NCI-H2171 treated with DMSO at 0.1 percent for 48 hours (cell line): ENCODE measurements at places on chromosomes 6 and 20.

DNA sequence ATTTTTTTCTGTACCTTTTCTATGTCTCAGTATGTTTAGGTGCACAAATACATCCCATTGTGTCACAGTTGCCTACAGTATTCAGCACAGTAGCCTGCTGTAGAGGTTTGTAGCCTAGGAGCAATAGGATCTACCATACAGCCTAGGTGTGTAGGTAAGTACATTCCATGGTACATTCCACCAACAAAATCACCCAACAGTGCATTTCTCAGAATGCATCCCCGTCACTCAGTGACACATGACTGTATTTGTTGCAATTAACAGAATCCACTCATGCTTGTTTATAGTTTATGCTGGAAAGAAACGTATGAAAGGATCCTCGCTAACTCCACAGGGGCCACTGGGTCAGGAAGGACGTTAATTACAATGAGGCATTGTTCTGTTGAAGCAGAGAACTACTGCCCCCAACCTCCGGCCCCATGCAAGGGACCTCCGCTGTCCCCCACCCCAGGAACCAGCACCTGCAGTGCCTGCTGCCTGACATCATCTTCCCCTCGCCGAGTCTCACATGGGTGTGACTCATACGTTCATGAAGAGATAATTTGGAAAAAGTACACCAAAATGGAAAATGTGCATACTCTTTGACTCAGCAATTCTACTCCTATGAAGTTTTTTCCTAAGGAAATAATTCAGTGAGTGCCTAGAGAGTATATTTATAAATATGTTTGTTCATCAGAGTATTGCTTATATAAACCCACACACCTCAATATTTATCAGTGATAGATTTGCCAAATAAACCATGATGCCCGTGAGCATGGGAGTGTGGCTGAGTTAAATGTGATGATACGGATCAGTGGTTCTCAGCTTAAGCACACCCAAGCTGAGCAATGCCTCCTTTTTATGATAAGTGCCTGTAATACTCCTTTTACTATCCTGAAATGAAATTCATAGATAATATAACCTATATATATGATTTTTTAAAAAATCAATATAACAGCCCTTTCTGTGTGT, 156.4 kb upstream of the ECI2 start:
- DNase-seq = no peak

DNA sequence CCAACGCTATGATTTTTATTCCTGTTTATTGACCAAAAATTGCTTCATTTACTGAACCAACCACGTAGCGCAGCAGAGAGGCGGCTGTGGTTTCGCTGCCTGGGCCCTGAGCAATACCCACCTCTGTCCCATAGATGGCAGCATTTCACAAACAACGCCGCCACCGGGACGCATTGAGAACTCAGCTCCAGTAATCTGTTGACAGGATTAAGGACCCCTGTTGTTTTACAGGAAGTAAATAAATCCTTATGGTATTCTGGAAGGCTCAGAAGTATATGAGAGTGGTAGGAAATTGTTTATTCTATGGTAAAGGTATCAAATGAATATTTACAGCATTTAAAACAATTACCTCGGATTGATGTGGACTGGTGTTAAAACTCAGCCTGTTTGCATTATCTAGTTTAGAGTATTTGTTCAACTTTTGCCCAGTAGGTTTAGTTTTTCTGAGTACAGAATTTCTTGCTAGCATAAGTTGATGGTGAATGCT, 547.9 kb upstream of the SLC35B3 start:
- DNase-seq = peak; percentile 53

GRCh38 chr6:157227202-157228166, 95.8 kb downstream of the TMEM242 start:
- no peak for DNase-seq

- DNase-seq = no peak
These were observed 25.6 kb downstream of the MMP24 start for GRCh38 chr20:35252037-35252461.

DNA sequence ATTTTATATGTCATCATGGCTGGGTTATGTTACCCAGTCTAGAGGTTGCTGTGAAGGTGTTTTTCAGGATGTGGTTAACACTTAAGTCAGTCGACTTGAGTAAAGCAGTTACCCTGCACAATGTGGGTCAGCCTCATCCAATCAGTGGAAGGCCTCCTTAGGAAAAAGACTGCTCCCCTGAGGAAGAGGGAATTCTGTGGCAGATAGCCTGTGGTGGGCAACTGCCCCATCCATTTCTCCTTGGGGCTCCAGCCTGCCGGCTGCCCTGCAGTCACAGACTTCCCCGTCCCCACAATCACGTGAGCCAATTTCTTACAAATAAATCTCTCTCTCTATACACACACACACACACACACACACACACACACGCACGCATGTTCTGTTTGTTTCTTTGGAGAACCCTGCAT, 34.5 kb upstream of the MPC1 start:
- no peak for DNase-seq

DNA sequence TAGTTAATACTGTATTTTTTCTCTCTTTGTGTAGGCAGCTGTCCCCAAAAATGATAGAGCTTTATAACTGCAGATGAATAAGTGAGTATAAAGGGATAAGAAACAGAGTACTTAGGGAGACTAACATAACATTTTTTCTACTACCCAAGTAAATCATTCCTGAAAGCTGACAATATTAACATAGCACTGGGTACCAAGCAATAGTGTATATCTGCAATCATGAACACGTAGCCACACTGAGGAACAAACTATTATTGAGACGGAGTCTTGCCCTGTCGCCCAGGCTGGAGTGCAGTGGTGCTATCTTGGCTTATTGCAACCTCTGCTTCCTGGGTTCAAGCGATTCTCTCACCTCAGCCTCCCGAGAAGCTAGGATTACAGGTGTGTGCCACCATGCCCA, 105.9 kb downstream of the SESN1 start:
- DNase-seq = no peak

- DNase-seq = no peak
These were observed 39.1 kb upstream of the E2F3 start for GRCh38 chr6:20362623-20363022.

- DNase-seq = no peak
These were observed 87.8 kb downstream of the SESN1 start for GRCh38 chr6:109006818-109007217.

DNA sequence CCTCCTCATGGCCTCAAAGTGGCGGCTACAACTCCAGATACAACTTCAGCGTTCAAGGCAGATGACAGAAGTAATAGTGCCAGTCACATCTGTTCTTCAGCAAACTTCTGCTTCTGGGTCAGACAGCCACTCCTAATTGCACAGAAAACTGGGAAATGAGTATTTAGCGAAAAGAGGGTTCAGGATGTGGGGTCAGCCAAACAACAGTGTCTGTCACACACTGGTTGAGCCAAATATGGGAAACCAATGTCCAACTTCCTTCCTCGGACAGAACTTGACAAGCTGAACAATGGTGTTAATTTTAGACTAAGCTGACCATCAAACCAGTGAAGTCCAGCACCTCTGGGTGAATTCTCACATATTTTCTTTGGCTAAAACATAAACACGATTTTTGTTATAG, 22.1 kb downstream of the NUDT3 start:
- no peak for DNase-seq

- no peak for DNase-seq
These were observed 204.5 kb downstream of the UBE3D start for GRCh38 chr6:82861121-82861520.
